ENCODE measurements at places on chromosomes 1 and 21.

DNA sequence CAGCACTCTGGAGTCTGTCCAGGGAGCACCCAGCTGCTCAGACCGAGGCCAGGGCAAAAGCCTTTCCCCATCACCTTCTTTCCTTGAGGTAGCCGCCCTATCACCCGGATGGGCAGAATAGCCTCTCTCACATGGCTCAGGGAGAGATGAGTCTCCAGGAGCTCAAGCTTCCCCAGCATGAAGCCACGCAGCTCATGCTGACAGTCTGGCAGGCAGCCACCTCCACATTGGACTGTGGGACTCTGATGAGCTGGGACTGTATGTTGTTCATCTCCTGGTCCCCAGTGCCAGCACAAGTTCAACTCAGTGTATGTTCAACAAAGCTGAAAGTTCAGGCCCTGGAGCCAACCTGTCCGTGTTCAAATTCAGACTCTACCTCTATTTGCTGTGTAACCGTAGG lies 75.2 kb upstream of the ZC3H12A start:
- no peak for DNase-seq

GRCh38 chr1:28750330-28750729 lies 13.6 kb downstream of the YTHDF2 start:
- no peak for DNase-seq

DNA sequence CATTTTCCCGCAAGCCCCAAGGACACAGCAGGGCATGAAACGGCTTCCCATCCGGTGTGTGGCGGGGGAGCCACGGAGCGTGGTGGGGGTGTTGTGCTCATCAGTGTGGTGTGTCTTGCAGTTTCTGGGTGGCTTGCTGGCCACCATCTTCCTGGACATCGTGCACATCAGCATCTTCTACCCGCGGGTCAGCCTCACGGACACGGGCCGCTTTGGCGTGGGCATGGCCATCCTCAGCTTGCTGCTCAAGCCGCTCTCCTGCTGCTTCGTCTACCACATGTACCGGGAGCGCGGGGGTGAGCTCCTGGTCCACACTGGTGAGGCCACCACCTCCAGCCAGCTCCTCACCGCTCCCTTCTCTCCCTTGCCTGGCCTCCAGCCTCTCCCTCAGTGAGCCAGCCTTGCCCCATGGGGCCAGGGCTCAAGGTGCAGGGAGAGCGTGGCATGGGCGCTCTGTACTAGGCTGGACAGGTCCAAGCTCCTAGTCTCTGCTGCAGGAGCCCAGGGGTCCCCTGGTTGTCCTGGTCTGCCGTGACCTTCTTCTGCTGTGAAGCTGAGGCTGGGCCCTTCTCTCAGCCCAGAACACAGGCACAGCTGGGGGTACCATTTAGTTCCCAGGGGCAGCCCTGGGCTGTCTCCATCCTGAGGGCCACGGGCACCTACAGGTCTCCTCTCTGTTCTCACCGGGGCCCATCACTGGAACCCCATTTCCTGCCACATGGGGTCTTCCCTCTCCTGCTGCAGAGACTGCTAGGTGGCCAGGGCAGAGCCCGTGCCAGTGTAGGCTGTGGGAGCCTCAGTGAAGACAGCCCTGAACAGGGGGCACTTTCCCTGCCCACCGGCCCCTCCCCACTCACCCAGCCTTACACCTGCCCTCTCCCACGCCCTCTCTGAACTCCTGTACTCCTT lies 12.6 kb downstream of the AGTRAP start:
- DNase-seq: no peak

DNA sequence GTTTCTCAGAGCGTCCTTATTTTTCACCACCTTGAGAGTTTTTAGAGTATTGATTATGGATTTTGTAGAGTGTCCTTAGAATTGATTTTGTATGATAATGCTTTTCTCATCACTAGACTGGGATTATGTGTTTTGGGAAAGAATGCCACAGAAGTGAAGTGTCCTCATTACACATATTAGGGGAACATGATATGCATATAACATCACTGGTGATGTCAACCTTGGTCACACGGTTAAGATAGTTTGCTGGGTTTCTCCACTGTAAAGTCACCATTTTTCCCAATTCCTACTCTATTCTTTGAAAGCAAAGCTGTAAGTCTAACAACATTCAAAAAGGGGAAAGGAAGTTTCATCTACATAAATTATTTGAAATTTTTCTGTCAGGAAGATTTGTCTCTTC lies 39.6 kb upstream of the PALMD start:
- no peak for DNase-seq

DNA sequence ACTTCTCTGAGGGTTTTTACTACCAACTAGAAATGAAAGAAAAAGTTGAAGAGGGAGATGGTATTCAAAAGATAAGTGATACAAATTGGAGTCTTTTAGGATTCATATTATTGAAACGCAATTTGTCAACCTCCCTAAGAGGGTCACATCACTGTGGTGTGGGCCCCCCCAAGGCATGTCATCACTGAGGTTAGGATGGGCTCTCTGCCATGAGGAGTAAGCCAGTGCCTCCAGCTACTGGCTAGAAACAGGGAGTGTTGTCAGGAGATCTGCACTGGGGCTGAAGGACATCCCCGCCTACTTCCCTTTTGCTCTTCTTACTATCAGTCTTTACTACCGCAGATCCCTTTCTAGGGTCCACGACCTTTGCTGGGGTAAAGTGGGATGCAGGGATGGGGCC lies 25.9 kb downstream of the ITSN1 start:
- DNase-seq: no peak

- no peak for DNase-seq
Observed at GRCh38 chr1:37699147-37699546, 6.8 kb downstream of the CDCA8 start.

- DNase-seq: no peak
Observed at GRCh38 chr1:32703479-32704291, 1.1 kb upstream of the SYNC start.

GRCh38 chr1:1914101-1914970 lies 724 bp upstream of the CALML6 start:
- DNase-seq: no peak

GRCh38 chr21:29521872-29522271 lies 223.2 kb downstream of the BACH1 start:
- DNase-seq: no peak

DNA sequence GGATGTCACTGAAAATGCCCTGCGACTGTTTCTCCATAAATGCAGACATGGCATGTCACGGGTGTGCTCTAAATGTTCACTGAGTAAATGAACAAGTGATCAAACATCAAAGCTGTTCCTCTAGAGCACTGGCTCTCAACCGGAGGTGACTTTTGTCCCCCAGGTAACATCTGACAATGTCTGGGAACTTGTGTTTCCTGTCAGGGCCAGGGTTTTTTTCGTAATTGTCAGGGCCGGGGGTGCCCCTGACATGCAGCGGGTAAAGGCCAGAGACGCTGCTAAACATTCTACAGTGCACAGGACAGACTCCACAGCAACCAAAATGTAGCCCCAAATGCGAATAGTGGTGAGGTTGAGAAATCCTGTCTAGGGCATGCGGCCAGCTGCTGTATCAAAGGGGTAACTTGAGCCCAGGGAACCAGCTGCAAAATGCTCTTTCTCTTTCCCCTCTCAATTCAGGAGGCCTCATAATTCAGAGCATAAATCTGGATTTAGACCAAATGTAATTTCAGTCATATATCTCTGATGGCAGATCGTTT lies 2.0 kb downstream of the ALDH4A1 start:
- no peak for DNase-seq

DNA sequence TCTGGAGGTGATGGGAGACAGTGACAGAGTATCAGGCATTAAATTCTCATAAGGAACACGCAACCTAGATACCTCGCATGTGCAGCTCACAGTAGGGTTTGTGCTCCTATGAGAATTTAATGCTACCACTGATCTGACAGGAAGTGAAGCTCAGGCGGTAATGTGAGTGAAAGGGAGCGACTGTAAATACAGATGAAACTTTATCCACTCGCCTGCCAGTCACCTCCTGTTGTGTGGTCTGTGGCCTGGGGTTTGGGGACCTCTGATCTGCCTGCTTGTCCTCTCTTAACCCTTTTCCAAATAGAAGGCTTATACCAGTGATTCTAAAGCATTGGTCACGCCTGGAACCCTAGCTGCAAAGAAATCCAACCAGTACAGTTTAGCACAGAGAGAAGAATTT lies 15.3 kb downstream of the GABPA start:
- no peak for DNase-seq

DNA sequence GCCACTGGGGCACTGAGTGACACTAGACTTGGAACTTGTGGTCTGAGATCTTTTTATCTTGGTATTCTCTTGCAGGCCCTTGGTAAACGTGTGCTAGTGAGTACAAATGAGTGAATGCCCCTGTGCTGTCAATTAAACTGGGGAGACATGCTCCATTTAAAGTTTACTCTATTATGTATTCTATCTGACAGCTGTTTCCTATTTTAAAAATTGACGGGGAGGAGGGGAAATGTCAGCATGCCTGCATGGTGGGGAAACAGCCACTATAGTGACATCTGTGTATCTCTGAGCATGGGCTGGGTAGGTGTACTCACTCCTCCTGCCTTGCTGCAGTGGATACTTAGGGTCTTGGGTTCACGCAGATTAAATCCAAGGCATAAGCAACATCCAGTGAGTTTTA lies 59.0 kb upstream of the IKBKE start:
- no peak for DNase-seq

- DNase-seq: no peak
Observed at GRCh38 chr1:100322436-100323211, 29.7 kb upstream of the CDC14A start.

- no peak for DNase-seq
Observed at GRCh38 chr21:45477176-45478114, 64.8 kb downstream of the SLC19A1 start.
